HuH-7.5 (cell line): ENCODE measurements at places on chromosomes 2 and 18.

DNA sequence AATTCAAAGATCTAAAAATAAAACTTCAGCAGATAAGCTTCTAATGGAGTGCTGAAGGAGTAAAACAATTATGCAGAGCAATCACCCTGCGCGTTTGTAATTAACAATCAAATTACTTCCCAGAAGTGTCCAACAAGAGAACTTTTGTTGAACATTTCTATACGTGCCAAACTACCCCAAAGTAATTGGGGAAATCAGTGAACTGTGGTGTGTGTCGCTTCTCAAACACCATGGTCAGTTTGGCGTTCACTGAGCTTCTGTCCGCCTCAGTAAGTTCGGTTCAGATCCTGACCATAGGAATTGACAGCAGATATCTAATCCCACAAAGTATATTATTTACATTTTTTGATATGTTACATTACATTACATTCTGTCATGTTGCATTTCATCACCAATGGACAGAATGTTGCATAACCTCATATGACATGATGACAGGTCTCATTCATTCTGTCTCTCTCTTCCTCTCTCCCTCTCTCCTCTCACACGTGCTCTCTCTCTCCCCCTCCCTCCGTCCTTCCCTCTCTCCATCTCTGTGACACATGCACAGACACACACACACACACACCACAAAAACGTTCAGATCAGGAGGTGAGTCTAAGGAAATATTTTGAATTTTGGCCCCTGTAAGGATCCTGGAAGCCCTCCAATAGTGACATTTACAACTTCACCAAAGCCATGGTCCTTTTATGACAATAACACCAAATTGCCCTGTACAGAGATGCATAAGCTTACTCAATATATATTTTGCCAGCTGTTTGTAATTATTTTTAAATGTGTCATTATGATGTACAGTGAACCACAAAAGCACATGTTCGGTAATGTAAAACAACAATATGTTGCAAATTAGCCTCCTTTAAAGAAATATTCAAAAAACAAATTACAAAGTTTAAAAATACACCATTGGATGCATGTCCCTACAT, 269.2 kb downstream of the FIGN start:
- DNase-seq: no peak

DNA sequence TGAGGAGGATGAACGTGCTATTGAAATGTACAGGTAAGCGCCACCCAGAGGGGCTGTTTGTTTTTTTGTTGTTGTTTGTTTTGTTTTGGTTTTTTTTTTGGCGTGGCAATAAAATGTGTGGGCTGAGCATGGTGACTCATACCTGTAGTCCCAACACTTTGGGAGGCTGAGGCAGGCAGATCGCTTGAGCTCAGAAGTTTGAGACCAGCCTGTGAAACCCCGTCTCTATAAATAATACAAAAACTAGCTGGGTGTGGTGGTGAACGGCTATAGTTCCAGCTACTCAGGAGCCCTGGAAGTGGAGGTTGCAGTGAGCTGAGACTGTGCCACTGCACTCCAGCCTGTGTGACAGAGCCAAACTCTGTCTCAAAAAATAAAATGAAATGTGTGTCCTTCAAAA, 6.2 kb downstream of the PDCL3 start:
- no peak for DNase-seq

DNA sequence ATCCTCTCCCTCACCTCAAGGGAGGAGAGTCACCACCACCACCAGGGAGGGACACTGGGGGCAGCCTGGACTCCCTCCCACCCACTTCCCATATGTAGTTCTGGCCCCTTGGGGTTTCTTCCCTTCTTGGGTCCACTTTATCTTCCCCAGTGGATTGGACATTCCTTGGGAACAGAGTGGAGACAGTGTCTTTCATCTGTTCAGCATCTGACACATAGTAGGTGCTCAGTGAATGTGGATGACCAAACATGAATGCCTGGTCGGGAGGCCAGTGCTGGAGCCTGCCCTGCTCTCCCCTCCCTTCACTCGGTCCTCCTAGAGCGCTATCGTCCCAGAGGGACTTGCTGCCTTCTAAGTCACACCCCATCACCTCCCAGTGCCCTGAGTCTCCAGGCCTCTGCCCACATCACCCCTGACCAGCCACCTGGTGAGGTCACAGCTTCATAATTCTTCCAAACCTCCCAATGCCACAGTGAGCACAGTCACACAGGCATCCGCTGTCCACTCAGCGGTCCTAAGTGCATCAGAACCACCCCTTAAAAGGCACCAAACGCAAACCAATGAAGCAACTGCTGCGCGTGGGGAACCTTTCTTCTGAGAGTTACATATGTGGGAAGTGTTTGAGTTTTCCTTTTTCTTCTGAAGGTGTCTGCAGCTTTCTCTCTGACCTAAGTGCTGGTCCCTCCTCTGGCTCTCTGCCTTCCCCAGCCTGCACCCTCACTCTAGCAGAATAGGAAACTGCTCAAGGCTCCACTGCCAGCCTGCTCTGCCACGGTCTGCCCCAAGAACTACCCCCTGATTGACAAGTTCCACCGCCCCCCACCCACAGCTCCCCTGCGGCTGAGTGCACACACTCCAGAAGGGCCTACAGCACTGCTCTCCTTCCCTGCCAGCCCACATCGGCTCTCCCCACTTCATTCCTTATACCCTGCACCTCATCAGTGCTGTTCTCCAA, 7.2 kb upstream of the SFXN5 start:
- no peak for DNase-seq

GRCh38 chr2:149050188-149050587, 11.7 kb downstream of the LYPD6B start:
- no peak for DNase-seq

DNA sequence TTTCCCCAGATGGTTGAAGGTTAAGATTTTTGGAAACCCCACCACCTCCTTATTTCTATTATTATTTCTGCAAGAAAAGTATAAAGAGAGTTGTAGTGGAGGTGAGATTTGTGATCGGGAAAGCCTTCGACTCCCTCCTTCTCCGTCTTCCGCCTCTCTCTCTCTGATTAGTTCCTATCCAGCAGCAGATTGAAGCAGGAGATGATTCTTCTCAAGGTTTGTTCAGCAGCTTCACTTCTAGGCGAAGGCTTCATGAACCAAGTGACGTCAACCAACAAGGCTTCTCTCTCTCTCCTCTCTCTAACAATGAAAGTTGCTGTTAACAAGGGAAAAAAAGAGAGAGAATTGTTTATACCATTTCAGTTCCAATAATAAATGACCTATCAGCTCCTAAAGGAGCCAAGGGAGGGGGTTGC, at the start of gene BAZ2B:
Gene BAZ2B, minus strand, starts transcription at position 263 of the 416 bp plus-strand sequence. CDS start 137,829 bp downstream, outside the sequence.
- no peak for DNase-seq

DNA sequence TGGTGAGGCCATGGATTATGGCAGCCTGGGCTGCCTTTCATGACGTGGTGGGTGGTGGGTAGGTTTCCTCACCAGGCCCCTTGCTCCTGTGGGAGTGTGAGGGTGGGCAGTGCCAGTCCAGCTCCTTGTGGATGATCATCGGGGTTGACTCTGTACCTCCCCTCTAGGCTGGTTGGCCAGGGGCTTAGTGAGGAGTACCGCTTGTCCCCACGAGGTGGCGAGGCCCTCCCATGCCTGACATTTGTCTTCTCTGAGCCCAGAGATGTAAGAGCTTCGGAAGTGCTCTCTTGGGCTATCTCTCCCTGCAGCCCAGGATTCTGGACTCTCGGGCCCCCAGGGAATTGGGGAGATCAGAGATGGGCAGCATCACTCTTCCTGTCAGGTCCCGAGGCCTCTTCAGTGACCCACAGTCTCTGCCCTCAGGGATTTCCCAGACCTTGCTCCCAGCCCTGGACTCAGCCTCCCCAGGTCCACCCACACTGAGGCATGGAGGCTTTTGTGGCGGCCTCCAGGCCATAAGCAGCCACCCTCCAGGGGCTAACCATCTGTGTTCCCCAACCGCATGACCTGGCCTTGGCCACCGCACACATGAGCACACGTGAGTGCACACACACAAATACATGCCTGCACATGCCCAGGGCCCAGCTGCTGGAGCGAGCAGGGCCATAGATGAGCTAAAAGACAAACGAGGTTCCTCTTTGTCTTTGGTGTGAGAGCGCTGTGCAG, 6.5 kb downstream of the SPR start:
- DNase-seq: peak; percentile 60

DNA sequence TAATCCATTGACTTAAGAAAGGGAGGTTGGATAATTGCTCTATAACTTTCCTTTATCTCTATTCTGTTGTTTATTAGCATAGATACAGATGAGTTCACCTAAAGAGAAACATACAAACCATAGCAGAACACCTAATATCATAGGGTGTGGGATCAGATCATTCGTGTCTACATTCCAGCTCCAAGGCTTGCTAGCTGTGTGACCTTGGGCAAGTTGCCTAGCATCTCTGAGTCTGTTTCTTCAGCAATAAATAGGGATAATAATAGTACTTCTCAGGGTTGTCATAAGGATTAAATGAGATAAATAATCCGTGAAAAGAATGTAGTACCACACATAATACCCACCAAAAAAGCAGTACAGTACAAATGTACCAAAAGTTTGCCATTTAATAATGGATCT, 126.2 kb downstream of the PLB1 start:
- DNase-seq: no peak

DNA sequence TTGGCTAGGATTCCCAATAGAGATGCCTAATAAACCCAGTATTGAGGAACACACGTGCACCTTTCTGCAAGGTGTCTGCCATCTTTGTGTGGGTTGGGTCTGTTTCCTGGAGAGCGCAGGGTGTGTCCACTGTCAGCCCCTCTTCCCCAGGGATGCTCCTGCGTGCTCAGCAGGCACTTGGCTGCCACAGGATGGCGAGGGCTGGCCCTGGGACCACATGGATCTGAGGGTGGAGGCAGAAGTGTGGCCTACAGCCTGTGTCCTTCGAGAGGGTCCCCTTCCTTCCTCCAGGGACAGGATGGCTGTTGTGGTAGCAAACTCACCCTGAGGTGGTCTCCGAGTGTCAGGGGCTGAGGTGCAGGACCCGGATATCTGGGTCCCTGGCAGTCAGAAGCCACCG, 78.0 kb upstream of the PXDN start:
- DNase-seq: no peak

DNA sequence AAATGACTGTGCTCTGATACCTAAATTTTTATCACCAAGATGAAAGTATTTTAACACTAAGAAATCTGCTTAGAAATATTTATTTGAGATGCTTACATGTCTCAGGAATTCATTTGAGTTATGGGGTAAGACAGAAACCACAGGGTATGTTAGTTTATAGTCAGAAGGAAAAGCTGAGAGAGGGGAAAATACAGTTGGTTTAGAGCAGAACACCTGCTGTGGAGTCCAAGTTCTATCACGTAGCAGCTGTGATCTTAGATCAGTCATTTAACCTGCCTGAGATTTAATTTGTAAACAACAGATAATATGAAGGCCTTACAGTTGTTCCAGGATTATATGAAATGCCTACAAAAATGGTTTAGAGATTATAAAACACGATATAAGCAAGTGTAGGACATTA, 29.0 kb downstream of the PDE6D start:
- DNase-seq: no peak

DNA sequence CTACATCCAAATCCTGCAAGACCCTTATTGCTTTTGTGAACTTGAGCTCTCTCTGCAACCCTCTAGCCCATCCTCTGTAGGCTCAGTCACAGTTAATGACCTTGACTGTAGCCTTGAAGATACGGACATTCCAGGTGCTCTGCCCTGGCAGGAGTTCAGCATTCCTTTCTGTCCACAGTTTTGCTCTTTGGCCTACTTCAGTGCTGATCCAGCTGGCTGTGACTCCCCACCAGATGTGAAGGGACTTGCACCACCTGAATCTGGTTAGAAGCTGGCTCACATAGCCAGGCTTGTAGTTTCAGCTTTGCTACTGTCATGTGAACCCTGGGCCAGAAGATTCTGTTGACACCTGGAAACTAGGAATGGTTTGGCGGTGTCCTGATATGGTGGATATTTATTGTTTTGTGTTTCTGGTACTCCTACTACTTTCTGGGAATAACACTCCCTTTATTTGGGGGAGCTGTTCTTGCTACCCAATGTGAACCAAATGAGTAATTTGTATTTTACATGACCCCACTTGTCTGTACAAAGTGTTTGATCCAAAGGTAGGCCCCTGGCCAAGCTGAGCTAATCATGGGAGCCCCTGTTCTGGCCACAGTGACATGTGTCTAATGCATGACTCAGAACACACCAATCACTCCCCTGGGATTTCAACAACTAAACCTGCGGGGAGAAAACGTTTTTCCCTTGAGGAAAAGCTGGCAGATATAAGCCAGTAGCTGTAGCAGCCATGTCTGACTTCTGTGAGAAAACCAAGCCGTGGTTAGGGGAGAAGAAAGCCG, 73.4 kb downstream of the CDCA7 start:
- no peak for DNase-seq

- no peak for DNase-seq
Observed at GRCh38 chr2:108907822-108908712, 81.0 kb downstream of the EDAR start.

DNA sequence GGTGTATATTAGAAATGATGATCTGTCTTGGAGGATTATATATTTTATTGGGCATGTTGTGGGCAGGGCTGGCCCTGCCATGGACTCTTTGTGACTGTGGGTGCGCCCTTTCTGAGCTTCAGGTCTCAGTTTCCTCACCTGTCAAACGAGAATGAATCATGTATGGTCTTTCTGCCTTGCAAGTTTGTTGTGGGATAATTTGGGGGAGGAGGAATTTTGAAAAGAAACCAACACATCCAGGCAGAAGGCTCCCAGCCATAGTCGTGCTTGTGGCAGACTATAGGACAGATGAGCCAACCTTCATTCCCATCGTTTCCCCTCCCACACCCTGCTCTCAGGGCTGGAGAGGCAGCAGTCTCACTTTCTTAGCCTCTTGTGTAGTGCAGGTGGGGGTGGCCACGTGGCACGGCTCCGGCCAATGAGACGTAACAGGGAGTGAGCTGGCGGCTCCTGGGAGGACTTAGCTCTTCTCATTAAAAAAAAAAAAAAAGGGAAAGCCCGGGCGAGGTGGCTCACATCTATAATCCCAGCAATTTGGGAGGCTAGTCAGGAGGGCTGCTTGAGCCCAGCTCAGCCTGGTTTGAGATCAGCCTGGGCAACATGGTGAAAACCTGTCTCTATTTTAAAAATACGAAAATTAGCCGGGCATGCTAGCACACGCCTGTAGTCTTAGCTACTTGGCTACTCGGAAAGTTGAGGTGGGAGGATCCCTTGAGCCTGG, 63.1 kb downstream of the RHOB start:
- no peak for DNase-seq

DNA sequence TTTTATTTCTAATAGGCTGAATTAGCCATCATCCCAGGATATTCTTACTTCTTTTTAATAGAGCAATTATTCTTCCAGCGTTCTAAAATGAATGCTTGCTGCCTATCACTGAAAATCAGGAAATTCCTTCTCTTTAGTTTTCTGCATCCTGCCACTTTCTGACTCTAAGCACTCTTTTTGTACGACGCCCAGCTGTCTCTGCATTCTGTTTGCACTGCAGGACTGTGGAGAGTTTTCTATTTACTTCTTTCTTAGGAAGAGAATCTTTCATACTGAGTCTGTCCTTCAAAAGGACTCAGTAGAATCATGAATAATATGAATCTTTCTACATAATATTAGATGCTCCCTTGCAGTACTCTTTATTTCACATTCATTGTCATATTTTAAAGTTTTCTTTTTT, 360.4 kb upstream of the DSEL start:
- no peak for DNase-seq

GRCh38 chr2:240869956-240870875, 1.6 kb downstream of the AGXT start:
- no peak for DNase-seq
